ENCODE measurements at places on chromosomes 2 and 18.

DNA sequence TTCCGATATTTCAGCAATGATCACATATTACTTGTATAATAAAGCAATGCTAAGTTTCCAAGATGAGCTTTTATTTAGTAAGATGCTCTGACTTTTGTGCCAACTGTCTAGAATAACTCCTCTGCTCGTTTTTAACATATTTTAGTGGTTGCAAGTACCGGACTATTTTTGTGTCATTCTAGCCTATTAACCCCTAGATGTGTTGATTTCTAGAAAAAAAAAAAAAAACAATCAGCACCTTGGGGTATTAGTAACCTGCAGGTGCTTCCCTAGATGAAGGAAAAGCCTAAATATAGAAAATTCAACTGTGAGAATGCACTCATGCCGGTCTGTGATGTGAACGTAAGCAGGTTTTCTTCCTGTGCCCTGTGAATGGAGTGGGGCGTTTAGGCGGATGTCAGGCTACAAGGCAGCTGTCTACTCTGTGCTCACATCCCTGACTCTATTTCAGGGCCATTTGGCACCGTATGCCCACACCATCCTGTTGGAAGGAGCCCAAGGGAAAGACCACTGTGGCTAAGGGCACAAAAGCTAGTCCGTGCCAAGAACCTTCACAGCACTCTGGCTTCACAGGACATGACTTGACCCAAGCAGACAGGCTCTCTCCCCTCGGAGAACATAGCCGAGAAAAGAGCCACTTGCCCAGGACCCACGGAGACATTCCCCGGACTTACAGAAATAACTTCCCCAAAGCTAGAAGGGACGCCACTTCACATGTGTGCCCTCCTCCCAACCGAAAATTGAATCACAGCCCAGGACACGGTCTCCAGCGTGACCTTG lies 60.9 kb upstream of the AGAP1 start:
- no peak for DNase-seq

DNA sequence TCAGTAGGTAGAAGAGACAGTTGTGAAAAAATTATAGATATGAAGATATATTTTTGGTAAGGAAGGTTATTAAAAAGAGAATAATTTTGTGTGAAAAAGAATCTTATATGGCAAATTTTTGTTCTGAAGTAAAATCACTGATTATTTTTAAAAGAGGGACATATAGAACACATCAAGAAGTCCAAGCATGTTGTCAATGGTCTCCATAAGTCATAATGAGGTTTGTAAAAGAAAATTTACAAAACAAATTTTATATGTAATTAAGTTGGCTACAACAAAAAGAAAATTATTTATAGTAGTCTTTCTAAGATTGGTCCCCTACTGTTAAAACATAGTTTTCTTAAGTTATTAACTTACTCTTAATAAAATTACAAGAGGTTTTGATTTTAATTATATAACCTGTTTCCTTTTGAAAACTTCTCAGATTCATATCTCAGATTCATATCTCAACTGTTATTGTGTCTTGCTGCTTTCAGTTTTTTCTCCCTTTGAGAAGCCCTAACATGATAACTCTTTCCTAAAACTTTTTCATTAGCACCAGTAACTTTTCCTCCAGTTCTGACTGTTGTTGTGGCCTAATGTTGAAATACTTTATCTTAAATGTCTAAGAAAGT lies 81.2 kb downstream of the SH3YL1 start:
- peak; percentile 74 for DNase-seq

GRCh38 chr2:12347066-12347493 lies 369.7 kb upstream of the TRIB2 start:
- DNase-seq, result no peak

- DNase-seq, result no peak
Observed at GRCh38 chr2:23685706-23686105, 241.2 kb downstream of the ATAD2B start.

DNA sequence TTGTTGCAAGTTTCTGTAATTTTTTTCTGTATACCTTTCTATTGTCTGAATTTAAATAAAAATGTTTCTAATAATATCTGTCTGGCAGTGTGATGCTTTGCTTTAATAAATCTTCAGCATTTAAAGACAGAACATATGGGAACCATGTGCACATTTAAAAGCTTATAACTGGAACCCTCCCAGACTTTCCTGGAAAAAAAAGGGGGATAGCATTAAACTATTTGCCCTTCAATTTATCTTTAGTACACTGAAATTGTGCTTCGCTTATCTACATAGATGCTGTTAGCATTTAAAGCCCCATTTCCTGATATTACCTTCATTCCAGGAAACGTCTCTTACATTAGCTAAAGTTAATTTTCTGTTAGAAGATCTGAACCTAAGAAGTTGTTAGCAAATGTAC lies 64.6 kb downstream of the ZC3H6 start:
- no peak for DNase-seq

GRCh38 chr2:61485281-61485680 lies 14.4 kb upstream of the USP34 start:
- no peak for DNase-seq

DNA sequence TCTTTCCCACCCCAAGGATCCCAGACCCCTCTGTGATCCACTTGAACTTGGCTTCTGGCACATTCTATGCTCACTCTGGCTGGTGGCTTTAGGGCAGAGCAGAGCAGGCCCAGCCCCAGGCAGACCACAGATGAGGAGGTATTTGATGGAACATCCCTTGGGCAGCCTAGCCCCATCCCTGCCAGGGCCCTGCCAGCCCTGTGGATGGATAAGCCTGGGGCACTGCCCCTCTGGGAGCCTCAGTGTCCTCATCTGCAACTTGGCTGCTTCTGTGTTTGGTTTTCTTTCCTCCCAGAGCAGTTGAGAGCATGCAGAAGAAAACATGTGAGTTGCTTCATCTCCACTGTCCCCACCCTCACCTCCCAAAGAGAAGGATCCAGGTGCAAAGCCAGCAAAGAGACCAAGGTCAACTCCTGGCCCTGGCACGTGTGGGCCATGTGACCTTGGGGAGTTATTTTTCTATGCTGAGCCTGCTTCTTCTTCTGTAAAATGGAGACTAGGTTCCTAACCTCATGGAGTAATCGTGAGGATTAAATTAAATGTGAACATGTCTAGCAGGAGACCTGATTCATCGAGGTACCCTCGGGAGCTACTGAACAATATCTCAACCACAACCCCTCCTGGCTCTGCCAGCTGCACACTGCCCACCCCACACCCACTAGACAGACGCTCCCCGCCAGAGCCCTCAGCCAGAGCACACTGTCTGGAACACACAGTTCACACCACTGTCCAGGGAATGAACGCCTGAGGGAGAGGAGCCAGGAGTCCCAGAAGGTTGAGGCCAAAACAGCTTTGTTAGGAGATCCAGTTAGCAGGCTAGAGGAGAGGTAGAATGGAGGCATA lies 14.6 kb upstream of the TNS1 start:
- no peak for DNase-seq

GRCh38 chr2:207061181-207061580 lies 104.6 kb downstream of the KLF7 start:
- DNase-seq, result no peak

- peak; percentile 73 for DNase-seq
Observed at GRCh38 chr2:88329815-88330603, 122.5 kb downstream of the FOXI3 start.

DNA sequence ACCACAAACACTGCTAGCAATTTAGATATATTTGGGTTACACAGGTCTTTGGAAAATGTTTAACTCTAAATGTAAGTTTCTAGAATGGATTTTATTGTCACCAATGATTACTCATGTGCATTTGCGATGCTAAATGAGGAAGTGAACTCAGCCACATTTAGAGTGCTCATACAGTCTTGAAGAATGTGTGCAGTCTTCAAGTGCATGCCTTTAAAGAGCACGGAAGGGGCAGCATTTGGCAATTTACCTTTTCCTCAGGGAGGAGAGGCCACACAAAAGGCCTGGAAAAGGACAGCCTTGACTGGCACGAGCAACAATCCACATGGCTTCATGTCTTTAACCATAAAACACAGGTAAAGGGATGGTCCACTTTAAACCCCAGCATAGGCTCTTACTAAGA lies 78.5 kb upstream of the STK17B start:
- DNase-seq, result no peak

DNA sequence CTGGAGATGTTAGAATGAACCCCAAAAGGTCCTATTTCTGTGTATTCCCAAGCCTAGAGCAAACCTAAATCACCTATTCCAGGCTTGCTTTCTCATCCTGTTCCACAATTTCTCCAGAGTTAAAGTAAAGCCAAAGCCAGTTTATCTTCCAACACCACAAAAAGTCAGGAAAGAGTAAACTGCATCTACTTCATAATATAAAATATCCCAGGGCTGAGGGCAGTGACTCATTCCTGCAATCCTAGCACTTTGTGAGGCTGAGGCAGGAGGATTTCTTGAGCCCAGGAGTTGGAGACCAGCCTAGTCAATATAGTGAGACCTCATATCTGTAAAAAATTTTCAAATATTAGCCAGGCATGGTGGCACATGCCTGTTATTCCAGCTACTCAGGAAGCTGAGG lies 241.4 kb downstream of the CDH20 start:
- DNase-seq, result no peak

- no peak for DNase-seq
Observed at GRCh38 chr18:64474773-64475172, 325.9 kb upstream of the LINC00305 start.

DNA sequence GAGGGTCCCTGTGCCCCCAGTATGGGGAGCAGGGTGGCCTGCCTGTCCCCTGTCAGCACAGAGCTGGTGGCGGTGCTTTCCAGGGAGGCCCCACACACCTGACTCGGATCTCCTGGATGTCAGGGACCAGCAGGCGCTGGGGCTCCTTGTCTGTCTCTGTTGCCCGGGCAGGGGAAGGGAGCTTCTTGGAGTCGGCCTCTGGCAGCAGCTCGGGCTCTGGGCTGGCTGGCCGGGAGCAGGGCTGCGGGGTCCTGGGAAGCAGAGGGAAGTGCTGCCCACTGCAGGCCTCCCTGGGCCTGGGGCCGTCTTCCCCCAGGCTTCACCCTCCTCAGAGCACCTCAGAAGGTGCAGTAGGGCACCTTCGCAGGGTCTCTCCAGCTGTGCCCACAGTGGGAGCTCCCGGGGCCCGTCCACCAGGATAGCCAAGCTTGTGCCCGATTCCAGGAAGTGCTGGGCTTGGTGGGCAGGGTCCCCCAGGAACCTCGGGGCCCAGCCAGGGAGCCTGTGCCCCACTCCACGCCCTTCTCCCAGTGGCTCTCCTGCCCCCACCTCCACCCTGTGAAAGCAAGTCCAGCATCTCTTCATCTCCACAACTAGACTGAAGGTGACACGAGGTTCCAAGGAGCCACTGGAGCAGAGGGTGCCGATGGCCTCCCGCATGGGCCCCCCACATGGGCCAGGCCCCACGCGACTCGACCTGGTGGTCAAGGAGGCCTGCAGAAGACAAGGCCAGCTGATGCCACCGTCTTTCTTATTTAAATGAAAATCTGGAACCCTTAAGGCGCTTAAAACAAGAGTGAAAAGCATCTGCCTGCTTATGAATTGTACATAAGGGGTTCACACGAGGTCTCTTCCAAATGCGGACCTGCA lies 28.2 kb downstream of the AQP12A start:
- DNase-seq, result no peak

DNA sequence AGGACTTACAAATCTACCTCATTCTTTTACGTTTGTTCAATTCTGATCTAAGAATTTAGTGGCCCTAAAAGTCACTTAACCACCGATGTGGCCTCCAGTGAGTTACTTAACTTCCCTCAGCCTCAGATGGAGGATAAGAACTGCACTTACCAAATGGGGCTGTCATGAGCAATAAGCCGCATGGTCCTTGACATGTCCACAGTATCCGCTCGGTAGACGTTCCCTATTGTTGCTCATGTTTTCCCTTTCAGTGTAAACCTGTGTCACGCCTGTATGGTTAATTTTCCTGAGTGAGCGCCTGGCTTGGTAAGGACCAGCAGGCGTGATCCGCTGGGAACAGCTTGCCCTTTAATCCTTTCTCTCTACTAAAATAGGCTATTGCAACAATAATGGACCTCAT lies 20.3 kb downstream of the SEC11C start:
- DNase-seq, result no peak

GRCh38 chr2:23924589-23925359 lies 2.1 kb downstream of the ATAD2B start:
- DNase-seq, result no peak

DNA sequence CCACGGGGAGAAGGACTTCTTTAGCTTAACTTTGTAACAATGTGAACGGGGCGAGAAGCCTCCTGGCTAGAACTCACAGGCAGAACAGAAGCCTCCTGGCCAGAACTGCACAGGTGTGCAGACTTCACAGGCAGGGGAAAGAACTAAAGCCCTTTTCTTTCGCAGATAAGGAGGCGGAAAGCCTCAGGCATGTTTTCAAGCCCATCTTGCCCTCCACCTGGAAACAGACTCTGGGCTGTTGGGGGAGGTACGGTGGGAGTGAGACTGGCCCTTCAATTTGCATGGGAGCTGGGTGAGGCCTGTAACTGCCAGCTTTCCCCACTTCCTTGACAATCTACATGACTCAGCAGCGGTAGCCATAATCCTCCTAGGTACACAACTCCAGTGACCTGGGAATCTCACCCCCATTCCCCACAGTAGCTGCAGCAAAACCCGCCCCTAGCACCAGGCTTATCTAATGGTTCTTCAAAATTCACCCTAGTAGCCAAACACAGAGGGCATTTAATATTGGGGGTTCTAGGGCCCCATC lies 22.9 kb upstream of the ABCA12 start:
- DNase-seq, result no peak

DNA sequence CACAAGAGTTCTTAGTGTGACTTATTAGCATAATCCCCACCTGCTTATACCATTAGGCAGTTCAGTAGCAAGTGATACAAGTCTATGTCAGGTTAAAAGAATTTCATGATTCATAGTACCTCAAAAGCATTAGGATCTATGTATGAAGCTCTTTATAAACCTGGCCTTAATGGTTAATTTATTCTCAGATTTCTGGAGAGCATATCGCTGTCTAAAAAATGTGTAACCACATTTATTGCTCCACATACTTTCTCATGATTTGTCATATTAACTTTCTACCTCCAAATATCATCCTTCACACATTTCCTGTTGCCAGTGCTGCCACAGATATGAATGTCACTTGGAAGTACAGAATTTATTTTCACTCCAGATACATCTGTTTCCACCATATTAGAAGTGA lies 332.8 kb upstream of the MAP2 start:
- DNase-seq, result no peak

DNA sequence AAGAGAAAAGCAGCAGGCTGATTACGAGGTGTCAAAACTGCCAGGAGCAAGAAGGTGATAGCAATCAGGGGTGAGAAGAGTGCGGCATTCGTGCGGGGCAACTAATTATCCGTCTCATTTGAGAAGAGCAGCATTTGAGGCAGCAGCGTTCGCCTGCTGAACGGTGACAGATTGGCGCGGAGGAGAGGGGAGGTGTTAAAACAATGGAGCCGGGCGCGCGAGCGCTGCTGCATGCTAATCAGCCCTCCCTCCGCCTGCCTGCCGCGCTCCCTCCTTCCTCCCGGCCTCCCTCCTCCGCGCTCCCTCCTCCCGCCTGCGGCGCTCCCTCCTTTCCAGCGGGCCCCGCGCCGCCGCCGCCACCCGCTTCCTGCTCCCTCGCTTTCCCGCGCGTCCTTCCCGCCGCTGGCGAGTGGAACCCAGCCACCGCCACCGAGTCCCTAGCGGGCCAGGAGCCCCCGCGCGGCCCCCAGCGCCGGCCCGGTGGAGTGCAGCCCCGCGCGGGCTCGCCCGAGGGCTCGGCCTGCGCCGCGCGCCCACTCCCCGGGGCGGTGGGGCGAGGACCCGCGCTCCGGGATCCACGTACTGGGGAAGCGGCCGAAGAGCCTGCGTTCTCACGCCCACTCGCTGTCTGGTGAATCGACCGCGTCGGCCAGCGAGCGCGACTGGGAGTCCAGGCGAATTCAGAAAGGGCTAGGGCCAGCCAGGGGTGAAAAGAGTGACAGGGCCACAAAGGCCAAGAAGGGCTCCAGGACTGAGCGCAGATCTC lies 69.5 kb upstream of the PSMD14 start:
- peak; percentile 96 for DNase-seq
